ENCODE measurements at places on chromosomes 1 and 21.

GRCh38 chr1:155694167-155694566 is 5.3 kb downstream of the DAP3 start:
- no peak overlapping the region for H3K4me3 ChIP-seq
- H3K4me1 ChIP-seq = peaks cover 67% of the 10 kb centered on the region
- no peak overlapping the region for H3K27ac ChIP-seq
- H3K36me3 ChIP-seq = peaks cover 17% of the 10 kb centered on the region
- DNase-seq = no peak

DNA sequence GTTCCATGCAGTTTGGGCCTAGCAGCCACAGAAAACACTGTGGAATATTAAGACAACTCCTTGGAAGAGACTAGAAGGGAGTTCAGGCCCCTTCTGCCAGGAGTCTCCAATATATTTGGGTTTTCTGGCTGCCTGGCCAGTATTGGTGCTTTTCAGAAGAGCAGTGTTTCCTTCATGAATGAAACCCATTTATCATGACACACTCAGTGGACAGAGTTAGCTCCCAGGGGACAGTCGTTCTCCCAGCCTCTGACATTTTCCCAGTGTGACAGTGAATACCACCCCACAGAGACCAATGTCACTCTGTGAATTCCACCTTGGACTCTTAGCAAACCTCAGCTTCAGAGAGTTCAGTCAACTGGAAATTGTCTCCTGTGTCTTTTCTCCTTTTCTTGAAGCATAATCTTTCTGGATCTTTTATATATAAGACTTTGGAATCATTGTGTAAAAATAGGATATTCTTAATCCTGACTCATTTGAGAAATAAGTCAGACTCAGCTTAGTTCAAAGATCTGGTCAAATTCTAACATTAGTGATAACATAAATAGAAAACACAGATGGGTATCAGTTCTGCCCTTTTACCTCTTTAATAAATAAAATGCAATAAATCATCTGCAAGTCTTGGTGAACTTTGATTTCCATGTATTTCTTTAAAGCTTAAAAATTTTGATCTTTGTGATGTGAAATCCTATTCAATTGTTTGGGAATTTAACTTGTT is 40.4 kb downstream of the GNG12 start:
- no peak overlapping the region for H3K4me3 ChIP-seq
- no peaks in the 10 kb centered on the region for H3K36me3 ChIP-seq
- no peaks in the 10 kb centered on the region for H3K4me1 ChIP-seq

- H3K4me1 ChIP-seq = no peaks in the 10 kb centered on the region
- H3K27ac ChIP-seq = no peak overlapping the region
- H3K4me3 ChIP-seq = no peak overlapping the region
- no peak for DNase-seq
These were observed 112.4 kb upstream of the VANGL1 start for GRCh38 chr1:115529216-115529897.

DNA sequence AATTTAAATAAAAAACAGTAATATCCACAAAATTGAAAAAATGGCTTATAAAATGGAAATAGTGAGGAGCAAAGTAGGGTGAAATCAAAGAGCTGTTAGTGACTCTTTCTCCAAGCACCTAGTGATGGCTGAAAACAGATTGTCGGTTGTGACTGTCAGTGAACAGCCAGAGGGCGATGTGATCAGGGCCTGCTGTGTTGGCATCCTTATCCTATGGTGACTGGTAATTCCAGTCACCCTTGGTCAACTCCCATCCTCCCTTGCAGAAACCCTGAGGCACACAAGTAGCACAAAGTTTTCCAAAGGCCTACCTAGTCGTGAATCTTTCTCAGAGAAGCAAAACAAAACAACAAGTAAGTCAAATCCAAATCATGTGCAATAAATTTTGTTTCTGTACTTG is 599.8 kb upstream of the CXADR start:
- no peaks in the 10 kb centered on the region for H3K36me3 ChIP-seq
- H3K4me1 ChIP-seq = no peaks in the 10 kb centered on the region
- no peak for DNase-seq
- H3K4me3 ChIP-seq = no peak overlapping the region

DNA sequence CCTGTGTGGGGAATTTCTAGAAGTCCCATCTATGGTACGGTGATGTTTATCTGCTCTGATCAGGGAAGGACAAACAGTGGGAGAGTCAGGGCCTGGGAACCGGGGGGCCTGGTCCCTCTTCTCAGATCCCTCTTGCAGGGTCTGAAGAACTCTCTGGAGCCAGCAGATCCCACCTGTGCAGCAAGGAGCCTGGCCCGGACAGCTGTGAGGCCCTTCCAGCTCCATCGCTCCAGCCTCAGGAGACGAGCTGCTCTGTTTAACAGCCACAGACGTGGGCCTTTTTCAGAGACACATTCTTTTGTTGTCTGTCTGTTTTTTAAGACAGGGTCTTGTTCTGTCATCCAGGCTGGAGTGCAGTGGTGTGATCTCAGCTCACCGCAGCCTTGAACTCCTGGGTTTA is 14.5 kb downstream of the C1orf174 start:
- H3K27ac ChIP-seq = no peak overlapping the region
- H3K27me3 ChIP-seq = no peaks in the 10 kb centered on the region
- peaks cover 20% of the 10 kb centered on the region for H3K36me3 ChIP-seq
- DNase-seq = no peak
- H3K4me3 ChIP-seq = no peak overlapping the region

DNA sequence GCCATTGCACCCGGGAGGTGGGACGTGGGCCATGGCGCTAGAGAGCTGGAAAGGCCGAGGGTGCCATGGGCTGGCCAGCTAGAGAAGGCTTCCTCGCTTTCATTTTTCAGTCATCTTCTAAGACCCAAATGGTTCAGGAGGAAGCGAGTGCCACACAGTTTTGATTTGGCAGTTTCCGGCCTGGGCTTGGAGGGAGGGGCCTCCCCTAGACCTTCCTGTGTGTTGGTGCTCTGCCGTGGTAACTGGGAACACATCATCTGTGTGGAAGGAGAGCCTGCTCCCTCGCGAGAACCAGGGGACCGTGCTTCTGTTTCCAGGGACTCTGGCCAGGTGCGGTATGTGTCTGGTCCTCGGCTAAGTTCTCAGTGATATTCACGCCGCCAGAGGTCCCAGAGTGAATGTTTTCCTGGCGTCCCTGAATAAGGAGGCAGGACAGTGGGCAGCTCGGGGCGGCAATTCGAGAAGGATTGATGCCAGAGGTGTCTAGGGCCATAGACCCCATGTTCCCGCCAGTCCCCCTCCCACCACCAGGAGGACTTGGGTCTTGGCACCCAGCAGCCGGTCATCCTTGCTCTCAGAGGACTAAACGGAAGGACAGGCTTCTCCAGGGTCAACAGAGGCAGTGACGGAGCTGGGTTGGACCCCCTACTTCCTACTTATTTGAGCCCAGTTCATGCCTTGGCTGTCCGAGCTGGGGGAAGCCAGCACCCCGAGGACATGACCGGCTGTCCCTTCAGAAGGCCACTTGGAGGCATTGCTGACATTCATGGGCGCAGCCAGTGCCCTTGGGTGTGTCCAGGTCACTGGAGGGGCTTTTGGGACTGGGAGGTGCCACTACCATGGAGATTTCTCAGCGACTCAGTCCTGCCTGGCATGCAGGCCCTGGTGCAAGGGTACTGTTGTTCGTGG is 2.7 kb upstream of the NPHP4 start:
- DNase-seq = peak; percentile 49
- H3K4me1 ChIP-seq = peaks cover 48% of the 10 kb centered on the region
- peak overlapping the region; percentile 96 for H3K4me3 ChIP-seq
- H3K36me3 ChIP-seq = no peaks in the 10 kb centered on the region

GRCh38 chr1:55580845-55581332 is 365.7 kb upstream of the USP24 start:
- no peak overlapping the region for H3K27ac ChIP-seq
- peaks cover 8% of the 10 kb centered on the region for H3K27me3 ChIP-seq

DNA sequence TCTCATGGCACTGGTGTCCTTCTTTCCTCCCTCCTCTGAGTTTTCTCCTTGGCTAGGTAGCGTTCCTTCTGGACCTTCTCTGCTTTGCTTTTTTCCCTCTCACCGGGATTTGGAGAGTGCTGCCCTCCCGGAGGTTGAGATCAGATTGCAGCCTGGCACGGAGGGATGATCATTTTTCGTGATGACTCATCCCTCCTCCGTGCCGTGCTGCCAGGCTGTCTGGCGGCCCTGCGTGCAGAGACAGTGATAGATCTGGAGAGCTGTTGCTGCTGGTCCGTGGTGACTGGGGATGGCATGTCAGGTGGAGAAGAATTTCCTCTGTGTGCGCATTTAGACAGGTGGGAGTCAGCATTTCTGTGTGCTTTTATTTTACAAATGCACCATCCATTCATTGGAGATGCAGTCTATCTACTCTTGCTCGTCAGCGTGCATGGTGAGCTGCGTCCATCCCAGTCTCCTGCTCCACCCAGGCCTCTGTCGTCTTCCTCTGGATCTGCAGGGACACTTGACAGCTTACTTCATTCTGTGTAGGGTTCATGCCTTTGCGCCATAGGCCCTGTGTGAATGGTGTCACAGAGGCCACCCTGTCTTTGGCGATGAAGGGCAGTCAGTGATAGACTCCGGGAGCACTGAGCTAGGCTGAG is 104.4 kb downstream of the PCBP3 start:
- H3K27ac ChIP-seq = peak overlapping the region; percentile 76
- peaks cover 5% of the 10 kb centered on the region for H3K36me3 ChIP-seq
- H3K27me3 ChIP-seq = peaks cover 10% of the 10 kb centered on the region

- DNase-seq = no peak
- H3K4me3 ChIP-seq = no peak overlapping the region
- H3K36me3 ChIP-seq = no peaks in the 10 kb centered on the region
- H3K27me3 ChIP-seq = no peaks in the 10 kb centered on the region
These were observed 17.2 kb downstream of the DAP3 start for GRCh38 chr1:155706139-155706538.
